AG10803 (cell line): ENCODE measurements at places on chromosomes 11 and 22.

DNA sequence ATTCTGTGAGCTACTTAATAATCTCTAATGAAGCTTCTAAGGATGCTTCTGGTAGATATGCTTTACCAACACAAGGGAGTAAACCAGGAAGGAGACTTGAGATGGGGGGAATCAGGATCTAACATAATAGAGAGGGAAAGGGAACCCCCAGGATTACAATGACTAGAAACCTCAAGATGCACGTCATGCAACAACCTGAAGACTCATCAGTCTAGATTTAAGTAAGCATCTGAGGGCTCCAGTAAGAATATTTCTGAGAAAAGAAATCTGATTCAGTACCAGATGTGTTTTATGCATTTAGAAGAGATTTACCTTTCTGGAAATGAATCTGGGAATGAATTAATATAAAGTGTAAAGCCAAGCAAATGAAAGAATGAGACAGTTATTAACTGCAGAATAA is 15.2 kb downstream of the KDM4D start:
- no peak for DNase-seq

DNA sequence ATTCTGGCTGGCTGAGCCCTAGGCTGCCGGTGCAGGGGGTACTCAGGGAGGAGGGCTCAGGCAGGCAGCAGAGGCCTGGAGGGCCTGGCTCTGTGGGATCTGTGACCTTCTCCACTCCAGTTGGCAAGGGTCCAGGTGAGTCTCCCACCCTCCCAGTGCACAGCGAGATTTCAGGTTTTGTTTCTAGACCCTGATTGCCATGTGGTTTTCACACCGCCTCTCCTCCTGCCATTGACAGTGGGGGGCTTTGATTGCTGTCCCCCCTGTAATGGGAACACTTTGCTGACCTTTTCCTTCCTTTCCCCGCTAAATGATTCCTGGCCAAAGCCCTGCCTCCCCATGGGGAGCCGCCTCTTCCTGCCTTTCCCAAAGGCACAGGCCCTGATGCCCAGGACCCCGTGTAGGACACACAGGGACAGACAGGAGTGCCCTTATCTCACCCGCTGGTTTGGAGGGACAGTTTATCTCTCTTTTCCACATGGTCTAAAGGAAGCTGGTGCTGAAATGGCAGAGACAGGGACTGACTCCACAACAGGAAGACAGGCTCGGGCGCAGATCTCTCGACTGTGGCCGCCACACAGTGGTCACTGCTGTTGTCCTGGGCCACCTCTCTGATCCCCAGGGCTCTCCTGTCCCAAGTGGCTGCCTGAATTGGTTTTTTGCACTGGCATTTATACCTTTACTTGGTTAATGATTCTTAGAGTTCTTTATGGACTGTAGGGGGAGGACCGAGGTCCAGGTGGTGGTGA is 43.4 kb downstream of the BCR start:
- DNase-seq: no peak

- no peak for DNase-seq
These were observed 9.6 kb downstream of the POU2F3 start for GRCh38 chr11:120249279-120250262.

DNA sequence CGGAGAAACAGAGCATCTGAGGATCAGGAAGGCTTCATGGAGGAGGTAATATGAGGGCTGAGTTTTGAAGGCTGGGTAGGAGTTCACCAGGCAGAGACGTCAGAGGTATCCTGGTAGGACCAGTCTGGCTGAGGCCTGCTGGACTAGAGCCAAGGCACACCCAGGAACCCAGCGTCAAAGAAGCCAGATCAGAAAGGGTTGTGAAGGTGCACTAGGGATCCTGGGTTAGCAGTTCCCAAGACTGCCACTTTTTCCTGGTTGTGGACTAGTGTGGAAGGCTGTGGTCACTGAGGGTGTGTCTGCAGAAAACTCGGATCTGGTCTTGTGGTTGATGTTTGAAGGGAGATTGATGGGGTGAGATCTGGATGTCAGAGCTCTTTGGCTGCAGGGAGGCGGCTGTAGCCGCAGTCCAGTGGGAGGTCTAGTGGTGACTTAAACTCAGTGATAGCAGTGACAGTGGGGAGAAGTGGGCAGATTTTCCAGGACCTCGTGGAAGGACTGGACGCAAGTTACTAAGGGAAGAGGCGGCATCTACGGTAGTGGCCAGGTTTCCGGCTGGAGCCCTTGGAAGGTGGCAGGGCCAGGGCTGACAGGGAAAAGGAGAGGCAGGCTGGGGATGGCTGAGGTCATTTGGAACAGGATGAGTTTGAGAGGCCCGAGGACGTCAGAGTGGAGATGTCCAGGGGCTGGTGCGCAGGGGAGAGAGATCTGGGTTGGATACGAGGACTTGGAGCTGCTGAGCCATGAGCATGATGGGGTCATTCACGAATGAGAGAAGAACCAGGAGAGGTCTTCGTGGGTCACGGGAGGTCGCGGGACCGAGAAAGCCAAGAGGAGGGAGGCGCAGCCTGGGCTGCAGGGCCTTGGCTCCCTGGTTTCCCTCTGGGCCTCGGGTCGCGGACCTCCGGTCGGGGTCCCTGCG is 10.9 kb downstream of the RELA start:
- no peak for DNase-seq
